Kidney (tissue), 22 donors: ENCODE measurements at places on chromosomes 5 and 9.

- DNase-seq = no peak
Measured at GRCh38 chr9:131997779-131998178, 81.9 kb downstream of the MED27 start.

DNA sequence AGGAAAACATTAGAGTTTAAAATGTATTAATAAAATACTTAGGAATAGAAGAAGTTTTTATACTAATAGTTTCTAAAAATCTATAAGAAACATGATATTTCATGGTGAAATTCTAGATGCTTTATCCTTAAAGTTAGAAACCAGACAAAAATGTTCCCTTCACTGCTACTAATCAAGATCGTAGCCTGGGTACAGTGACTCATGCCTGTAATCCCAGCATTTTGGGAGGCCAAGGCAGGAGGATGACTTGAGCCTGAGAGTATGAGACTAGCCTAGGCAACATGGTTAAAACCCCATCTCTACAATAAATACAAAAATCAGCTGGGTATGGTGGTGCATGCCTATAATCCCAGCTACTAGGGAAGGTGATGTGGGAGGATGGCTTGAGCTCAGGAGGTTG is 30.4 kb upstream of the KLF9 start:
- no peak for DNase-seq

DNA sequence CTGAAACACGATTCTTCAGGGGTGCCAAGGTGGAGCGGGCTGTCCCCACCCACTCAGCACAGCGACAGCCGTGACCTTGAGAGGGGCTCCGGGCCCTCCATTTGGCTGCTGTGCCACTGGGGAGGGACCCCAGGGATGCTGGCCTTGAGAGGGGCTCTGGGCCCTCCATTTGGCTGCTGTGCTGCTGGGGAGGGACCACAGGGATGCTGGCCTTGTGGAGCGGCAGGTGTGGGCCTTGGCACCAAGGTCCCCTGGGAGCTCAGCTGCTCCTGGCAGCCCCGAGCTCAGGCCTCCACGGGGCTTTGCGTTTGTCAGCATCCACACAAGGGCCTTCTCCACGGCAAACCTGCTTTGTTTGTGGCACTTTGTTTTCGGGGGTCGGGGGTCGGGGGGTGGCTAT is 137.6 kb upstream of the LPCAT1 start:
- no peak for DNase-seq

DNA sequence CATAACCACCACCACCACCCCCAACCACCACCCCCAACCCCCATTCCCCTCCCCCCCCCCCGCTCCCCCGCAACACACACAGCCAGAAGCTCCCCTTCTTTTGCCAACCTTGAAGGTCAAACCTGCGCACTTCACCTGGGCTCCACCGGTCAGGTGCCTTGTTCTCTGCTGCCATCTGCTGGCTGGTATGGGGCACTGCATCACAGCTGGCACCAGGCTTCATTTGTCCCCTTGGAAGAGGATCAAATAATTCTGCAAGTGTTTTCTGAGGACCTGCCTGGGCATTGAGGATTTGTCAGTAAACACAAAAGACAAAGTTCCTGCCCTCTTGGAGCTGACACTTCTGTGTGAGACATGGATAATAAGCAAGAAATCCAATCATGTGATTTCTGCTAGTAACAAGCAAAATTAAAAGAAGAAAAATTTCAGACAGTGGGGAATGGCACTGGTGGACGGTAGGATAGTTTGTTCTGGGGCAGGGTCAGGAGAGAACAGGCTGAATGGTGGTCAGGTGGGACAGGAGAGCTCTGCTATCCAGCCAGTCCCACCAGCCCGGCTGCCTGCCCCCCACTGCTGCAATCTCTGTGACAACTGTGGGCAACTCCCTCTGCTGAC is 55.6 kb upstream of the LMX1B start:
- peak; percentile 83 for DNase-seq

DNA sequence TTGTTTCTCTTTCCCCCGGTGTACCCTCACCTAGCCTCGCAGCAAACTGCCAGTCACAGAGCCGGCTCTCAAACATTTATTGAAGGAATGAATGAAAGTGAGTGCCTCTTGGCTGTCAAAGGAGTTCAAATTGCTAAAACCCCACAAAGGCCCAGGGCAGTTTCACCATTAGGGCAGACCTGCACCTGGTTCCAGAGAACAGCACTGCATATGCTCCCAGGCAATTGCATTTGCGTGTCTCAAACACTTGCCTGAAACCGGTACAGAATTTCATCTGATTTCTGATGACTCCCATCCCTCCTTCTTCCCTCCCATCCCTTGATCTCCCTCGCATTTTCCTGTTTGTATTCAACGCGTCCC is 165.6 kb upstream of the ZNF462 start:
- no peak for DNase-seq

DNA sequence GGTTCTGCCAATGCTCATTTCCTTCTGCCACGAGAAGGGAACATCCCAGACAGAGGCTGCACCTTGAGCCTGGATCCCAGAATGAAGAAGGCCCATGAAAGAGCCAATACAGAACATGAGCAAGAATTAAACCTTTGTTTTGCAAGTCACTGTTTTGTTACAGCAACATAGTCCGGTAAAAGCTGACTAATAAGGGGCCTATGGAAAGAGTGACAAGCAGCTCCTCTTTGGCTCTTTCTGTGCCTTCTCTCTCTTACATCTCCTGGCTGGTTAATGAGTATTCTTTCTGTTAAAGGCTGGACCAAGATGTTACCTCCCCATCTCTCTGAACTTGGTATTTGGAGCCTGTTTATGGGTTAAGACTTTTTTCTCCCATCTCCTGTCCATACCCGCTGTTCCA is 10.8 kb downstream of the GFRA3 start:
- no peak for DNase-seq

DNA sequence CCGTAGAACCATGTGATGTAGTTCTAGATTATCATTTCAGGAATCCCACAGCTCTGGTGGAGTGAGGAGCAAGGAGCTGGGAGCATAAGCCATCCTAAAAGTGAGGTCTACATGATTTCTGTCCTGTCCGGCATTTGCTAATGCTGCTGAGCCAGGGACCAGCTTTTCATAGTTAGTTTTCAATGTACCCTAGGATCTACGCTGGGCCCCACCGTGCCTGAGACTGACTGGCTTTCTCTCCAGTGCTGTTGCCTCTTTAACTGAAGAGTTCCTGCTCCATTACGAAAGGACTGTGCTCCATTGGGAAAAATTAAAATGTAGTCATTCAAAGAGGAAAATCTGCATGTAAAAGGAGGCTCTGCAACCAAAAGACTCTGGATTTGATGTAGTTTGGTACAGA is 634.8 kb downstream of the DMRTA1 start:
- no peak for DNase-seq

GRCh38 chr9:115374724-115375268 is 256.8 kb upstream of the TNC start:
- no peak for DNase-seq

DNA sequence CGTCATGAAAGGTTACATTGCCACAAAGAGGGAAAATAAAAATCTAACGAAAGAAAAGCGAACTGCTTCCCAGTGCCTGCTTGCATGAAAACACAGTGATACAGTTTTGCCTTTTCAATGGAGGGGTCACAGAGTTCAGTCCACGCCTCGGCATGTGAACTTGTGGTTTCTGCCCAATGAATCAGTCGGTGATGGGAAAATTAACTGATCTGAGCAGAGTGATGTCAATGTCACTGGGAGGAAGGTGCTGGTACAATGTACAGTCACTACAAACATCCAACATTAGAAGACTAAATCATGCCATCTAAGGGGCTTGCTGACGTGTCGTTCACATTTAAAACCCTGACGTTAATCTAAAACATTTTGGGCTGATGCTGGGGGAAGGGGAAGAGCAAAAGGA is 151.8 kb upstream of the MSX2 start:
- no peak for DNase-seq

- DNase-seq = no peak
Measured at GRCh38 chr5:101338226-101338625, 435.1 kb upstream of the ST8SIA4 start.

GRCh38 chr5:41071975-41072374 is 833 bp upstream of the MROH2B start:
- DNase-seq = no peak

GRCh38 chr9:2299156-2299842 is 284.2 kb downstream of the SMARCA2 start:
- DNase-seq = no peak

DNA sequence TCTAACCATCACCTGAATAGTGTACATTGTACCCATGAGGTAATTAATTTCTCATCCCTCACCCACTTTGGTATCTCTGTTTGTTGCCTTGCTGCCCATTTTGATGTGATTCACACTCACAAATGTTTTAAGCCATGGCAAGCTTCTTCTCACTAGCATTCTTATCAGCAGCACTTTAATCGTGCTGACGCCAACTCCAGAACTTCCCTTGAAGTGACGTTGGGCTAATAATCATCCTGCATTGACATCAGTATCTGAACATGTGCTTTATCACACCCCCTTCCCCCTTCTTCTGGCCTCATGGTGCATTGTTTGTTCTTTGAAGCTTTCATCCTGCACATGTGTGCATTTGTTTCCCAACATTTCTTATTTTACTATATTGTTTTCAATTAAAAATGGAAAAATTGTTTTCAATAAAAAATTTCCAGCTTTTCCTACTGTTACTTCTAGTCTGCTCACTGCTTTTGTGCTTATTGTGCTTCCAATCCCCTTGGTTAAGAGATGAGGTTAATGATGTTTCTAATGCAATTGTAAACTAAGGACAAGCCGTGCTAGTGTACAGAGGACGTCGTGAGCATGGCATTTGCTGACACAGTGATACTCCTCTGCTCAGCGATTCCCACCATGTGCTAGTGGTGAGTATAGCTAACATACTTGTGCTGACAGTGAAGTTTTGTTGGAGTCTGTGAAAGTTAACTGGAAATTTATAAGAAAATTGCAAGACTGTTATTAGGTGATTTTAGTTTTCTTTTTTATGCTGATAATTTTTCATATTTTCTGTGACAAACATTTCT is 238.5 kb downstream of the KDM4C start:
- DNase-seq = no peak

DNA sequence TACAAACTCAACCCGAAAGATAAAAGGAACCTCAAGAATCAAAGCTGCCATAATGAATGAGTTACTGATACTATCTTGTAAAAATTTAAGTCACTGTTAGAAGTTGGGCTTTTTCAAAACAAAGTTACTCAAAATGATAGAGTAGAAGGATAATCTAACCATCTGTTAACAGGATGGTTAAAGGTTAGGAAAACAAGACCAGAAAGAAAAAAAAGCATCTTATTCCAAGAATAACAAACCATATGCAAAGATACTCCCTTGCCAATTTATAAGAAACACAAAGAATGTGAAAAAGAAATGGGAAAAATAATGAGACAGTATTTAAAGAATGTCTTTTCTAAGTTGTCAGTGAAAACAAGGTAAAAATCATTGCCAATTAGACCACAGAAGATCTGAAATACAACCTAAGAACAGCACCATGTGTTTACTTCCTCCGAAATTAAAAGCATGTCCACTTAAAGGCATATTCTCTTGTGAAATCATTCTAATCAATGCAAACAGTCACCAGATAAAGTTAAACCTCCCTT is 51.2 kb downstream of the STRBP start:
- peak; percentile 3 for DNase-seq

- DNase-seq = no peak
Measured at GRCh38 chr9:34540827-34541226, 18.0 kb upstream of the ENHO start.

GRCh38 chr9:74718709-74719108 is 169.0 kb downstream of the TRPM6 start:
- no peak for DNase-seq

DNA sequence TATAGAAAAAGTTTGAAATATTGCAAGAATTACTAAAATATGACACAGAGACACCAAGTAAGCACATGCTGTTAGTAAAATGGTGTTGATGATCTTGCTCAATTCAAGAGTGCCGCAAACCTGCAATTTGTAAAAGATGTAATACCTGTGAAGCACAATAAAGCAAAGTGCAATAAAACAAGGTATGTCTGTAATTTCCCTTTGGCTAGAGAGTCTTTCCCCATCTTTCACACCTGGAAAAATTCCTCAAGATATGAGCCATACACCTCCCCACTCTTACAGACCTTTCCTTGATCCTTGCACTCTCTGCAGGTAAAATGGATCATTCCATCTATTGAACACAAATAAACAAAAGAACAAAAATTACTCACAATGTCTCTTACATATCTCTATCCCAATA is 597.8 kb downstream of the EFNA5 start:
- no peak for DNase-seq

DNA sequence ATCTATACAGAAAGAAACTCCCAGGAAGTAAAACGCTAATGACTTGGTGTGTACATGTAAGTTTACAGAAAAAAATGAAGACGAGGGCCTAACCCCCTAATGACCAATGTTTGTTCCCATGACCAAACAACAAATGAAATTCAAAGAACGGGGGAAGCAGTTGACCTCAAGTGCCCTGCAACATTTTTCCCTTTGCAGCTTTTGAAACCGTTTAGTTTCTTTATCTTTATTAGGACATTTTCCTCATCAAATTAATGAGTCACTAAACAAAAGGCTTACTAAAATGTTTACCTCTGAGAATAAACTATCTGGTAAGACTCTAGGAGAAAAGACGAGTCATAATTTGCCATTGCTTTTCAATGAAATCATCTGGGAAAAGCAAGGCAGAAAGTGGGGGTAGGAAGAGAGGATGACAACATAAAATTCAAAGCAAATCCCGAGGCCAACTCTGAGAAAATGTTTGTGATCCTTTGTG is 57.4 kb downstream of the LHFPL2 start:
- no peak for DNase-seq

GRCh38 chr9:113931140-113931539 is 55.0 kb downstream of the ZNF618 start:
- DNase-seq = no peak

DNA sequence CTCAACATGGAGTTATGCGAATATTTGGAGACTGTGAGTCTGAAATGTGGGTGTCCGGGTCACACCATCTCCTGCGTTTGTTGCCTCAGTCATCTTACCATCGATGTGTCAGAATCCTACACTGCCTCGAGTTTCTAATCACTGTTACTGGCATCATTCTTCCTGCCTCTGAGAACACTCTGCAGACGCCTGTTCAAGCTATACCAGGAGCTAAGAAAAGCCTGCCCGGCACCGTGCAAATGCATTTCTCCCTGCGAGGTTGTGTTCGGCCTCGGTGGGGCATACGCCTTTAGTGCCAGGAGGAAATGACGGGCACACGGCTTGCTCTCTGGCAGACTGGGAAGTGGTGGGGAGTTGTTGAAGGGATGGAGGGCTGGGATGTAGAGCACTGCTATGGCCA is 31.2 kb upstream of the SLC25A51 start:
- no peak for DNase-seq

DNA sequence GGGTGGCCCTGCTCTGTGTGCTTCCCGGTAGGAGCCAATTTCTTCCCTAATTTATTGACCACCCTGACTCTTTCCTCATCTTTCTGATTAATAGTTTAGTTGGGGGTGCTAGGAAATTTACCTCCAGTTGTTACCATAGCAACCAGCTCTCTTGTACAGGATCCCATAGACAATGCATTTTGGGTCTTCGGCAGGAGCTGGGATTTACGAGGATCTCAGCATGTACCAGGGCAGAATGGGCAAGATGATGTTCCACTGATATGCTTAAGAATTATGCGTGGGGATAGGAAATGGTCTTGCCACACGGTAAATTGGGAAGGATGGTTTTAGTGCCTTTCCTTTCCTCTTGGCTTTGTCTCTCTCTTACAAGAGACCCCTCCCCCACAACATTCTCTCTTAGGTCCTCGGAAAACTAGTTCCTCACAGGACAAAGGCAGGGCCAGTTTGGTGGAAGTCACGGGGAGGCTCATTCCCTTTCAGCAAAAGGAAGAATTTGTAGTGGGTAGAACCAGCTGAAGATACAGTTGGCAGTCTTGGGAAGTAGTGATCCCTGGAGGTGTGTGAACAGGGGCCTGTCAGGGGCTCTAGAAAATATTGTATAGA is 133.4 kb upstream of the SHB start:
- DNase-seq = no peak
